ENCODE measurements at places on chromosomes 13 and 19.

DNA sequence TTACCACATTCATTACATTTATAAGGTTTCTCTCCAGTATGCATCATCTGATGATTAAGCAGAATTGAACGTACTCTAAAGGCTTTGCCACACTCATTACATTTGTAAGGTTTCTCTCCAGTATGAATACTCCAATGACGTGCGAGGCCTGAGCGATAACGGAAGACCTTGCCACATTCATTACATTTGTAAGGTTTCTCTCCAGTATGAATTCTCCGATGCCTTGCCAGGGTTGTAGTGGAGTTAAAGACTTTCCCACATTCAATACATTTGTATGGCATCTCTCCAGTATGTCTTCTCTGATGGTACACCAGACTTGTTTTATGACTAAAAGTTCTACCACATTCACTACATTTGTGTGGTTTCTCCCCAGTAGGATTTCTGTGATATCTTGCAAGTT is 16.8 kb upstream of the ZNF432 start:
- no peak for DNase-seq
- H3K4me3 ChIP-seq: no peak overlapping the region
- no peak overlapping the region for H3K27ac ChIP-seq
- H3K27me3 ChIP-seq: no peaks in the 10 kb centered on the region

GRCh38 chr19:34644991-34645461 is 31.9 kb downstream of the SCGB2B2 start:
- no peak overlapping the region for H3K4me3 ChIP-seq
- H3K27ac ChIP-seq: no peak overlapping the region
- H3K4me1 ChIP-seq: no peaks in the 10 kb centered on the region
- H3K27me3 ChIP-seq: peaks cover 7% of the 10 kb centered on the region

GRCh38 chr13:108594153-108594552 is 35.3 kb upstream of the MYO16 start:
- no peak for DNase-seq
- no peak overlapping the region for H3K4me3 ChIP-seq
- H3K36me3 ChIP-seq: no peaks in the 10 kb centered on the region

GRCh38 chr19:38939957-38940356 is 9.2 kb downstream of the MRPS12 start:
- H3K4me1 ChIP-seq: no peaks in the 10 kb centered on the region
- no peak overlapping the region for H3K27ac ChIP-seq
- H3K4me3 ChIP-seq: no peak overlapping the region
- no peaks in the 10 kb centered on the region for H3K27me3 ChIP-seq

DNA sequence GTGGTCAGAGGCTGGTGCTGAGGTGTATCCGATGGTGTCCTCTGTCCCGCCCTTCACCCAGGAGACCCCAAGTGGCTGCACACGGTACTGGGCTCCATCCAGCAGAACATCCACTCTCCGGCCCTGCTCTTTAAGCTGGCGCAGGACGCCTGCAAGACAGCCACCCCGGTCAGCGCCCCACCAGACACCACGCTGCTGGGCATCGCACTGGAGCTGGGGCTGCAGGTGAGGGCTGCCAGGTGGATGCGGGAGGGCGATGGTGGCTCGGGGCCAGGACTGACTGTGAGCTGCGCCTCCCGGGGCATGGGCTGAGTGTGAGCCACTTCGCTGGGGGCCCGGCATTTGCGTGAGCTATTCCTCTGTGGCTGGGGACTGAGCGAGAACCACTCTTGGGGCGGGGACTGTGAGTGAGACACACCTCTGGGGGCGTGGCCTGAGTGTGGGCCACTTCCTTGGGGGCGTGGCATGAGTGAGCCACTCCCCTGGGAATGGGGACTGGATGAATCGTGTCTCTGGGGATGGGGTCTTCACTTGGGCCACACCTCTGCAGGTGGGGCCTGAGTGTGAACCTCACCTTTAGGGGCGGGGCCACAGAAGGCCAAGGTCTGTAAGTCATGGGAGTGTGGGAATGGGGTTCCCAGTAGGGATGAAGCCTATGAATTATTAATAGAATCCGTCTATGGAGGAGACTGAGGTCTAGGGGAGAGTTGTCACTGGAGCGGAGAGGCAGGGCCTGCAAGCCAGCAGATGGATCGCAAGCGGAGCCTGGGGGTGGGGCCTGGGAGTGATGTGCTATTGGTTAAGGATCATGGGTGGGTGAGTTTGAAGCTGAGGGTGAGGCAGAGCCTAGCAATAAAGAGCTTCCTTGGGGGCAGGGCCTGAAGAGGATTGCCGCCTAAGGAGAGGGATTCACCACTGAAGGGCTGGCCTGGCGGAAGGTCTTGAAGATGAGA is 30.5 kb downstream of the ZSWIM4 start:
- H3K4me1 ChIP-seq: no peaks in the 10 kb centered on the region
- no peaks in the 10 kb centered on the region for H3K27me3 ChIP-seq
- DNase-seq: no peak
- H3K27ac ChIP-seq: no peak overlapping the region

DNA sequence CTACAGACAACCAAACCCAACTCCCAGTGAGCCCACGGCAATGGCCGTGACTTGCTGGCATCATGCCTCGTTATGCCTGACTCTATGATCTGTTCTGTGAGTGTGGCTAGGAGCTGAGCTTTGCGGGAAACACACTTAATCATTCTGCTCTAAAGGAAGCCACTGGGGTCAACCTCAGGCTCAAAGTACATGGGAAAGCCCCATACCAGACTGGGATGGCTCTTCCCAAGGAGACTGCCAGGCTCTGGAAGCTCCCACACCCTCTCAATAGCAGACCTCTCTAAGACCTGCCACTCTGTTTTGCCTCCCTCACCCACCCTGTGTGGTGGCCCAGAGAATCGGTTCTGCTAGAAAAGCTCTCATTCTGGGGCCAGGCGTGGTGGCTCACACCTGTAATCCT is 2.2 kb downstream of the PEPD start:
- no peak overlapping the region for H3K27ac ChIP-seq
- no peaks in the 10 kb centered on the region for H3K36me3 ChIP-seq
- H3K4me1 ChIP-seq: peaks cover 3% of the 10 kb centered on the region
- DNase-seq: no peak

GRCh38 chr13:63433546-63434150 is 2018.0 kb upstream of the PCDH20 start:
- DNase-seq: no peak
- H3K36me3 ChIP-seq: no peaks in the 10 kb centered on the region
- no peak overlapping the region for H3K4me3 ChIP-seq
- H3K4me1 ChIP-seq: no peaks in the 10 kb centered on the region
- H3K27me3 ChIP-seq: no peaks in the 10 kb centered on the region
- no peak overlapping the region for H3K27ac ChIP-seq

GRCh38 chr19:58084596-58085347 is 13.3 kb downstream of the ZSCAN18 start:
- H3K36me3 ChIP-seq: no peaks in the 10 kb centered on the region
- no peaks in the 10 kb centered on the region for H3K27me3 ChIP-seq
- no peak for DNase-seq
- no peaks in the 10 kb centered on the region for H3K4me1 ChIP-seq
- no peak overlapping the region for H3K4me3 ChIP-seq

- no peak overlapping the region for H3K27ac ChIP-seq
- no peaks in the 10 kb centered on the region for H3K4me1 ChIP-seq
- no peaks in the 10 kb centered on the region for H3K36me3 ChIP-seq
These were observed 66.4 kb downstream of the DCT start for GRCh38 chr13:94412870-94413597.

GRCh38 chr13:19362946-19363510 is 181.4 kb upstream of the TUBA3C start:
- no peaks in the 10 kb centered on the region for H3K36me3 ChIP-seq
- DNase-seq: no peak
- no peak overlapping the region for H3K27ac ChIP-seq
- H3K4me1 ChIP-seq: no peaks in the 10 kb centered on the region

DNA sequence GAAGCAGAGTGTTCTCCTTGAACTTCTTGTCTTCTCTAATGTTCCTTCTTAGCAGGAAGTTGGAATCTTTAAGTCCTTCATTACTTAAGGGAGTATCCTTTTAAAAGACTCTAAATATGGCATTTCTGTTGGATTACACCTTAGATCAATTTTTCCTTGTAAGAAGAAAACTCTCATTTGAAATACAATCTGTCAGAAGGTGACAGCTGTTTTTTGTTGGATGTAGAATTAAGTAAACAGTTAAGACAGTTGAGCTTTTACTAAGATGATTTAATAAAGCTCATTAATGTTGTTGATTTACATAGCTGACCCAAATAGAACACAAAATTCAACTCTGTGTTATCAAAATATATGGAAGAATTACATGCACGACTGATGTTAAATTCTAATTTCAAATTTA is 16.7 kb upstream of the MBNL2 start:
- H3K27ac ChIP-seq: no peak overlapping the region
- no peaks in the 10 kb centered on the region for H3K27me3 ChIP-seq
- H3K4me1 ChIP-seq: peaks cover 12% of the 10 kb centered on the region
- H3K4me3 ChIP-seq: no peak overlapping the region
- H3K36me3 ChIP-seq: no peaks in the 10 kb centered on the region

- no peaks in the 10 kb centered on the region for H3K27me3 ChIP-seq
- H3K4me3 ChIP-seq: no peak overlapping the region
- no peak for DNase-seq
- H3K36me3 ChIP-seq: no peaks in the 10 kb centered on the region
- no peak overlapping the region for H3K27ac ChIP-seq
- peaks cover 3% of the 10 kb centered on the region for H3K4me1 ChIP-seq
These were observed 136.3 kb downstream of the DCT start for GRCh38 chr13:94343243-94343585.

- no peaks in the 10 kb centered on the region for H3K4me1 ChIP-seq
- no peak for DNase-seq
- no peak overlapping the region for H3K4me3 ChIP-seq
- no peaks in the 10 kb centered on the region for H3K36me3 ChIP-seq
- H3K27ac ChIP-seq: no peak overlapping the region
- H3K27me3 ChIP-seq: no peaks in the 10 kb centered on the region
These were observed 245.9 kb downstream of the ITGBL1 start for GRCh38 chr13:101698400-101698799.

DNA sequence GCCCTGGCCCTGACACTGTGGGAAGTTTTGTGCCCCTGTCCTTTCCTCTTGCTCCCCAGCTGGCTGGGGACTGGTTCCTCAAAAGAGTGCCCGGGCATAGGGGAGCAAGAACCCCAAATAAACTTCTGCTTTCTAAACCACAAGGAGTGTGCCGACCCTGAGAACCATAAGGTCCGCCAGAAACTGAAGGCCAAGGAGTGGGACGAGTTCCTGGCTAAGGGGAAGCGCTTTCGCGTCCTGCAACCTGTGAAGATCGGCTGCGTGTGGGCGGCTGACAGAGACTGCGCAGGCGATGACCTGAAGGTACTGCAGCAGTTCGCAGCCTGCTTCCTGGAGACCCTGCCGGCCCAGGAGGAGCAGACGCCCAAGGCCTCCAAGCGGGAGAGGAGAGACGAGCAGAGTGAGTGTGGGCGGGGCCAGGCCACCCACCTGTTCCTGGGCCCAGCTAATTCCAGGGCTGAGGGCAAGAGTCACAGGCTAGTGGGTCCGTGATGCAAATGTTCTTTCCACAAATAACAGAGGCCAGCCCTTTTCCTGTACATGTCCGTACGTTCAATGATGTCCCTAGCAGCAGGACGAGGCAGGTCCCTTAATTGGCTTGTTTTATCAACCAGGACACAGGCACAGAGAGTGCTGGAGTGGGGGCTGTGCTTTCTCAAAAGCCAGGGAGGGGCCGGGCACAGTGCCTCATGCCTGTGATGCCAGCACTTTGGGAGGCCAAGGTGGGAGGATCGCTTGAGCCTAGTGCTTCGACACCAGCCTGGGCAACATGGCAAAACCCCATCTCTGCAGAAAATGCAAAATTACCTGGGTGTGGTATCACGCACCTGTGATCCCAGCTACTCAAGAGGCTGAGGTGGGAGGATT is 25.6 kb downstream of the UBXN6 start:
- DNase-seq: no peak
- H3K36me3 ChIP-seq: peaks cover 30% of the 10 kb centered on the region
- no peaks in the 10 kb centered on the region for H3K27me3 ChIP-seq
- H3K27ac ChIP-seq: no peak overlapping the region
- H3K4me3 ChIP-seq: no peak overlapping the region

- H3K27me3 ChIP-seq: no peaks in the 10 kb centered on the region
- no peak overlapping the region for H3K4me3 ChIP-seq
- H3K4me1 ChIP-seq: no peaks in the 10 kb centered on the region
- DNase-seq: no peak
- no peaks in the 10 kb centered on the region for H3K36me3 ChIP-seq
- H3K27ac ChIP-seq: no peak overlapping the region
These were observed 86.6 kb downstream of the TNFRSF19 start for GRCh38 chr13:23656637-23657371.

- H3K27ac ChIP-seq: no peak overlapping the region
- no peaks in the 10 kb centered on the region for H3K27me3 ChIP-seq
- no peak overlapping the region for H3K4me3 ChIP-seq
- H3K36me3 ChIP-seq: peaks cover 54% of the 10 kb centered on the region
- peaks cover 8% of the 10 kb centered on the region for H3K4me1 ChIP-seq
These were observed 5.1 kb downstream of the CHERP start for GRCh38 chr19:16537111-16537510.

DNA sequence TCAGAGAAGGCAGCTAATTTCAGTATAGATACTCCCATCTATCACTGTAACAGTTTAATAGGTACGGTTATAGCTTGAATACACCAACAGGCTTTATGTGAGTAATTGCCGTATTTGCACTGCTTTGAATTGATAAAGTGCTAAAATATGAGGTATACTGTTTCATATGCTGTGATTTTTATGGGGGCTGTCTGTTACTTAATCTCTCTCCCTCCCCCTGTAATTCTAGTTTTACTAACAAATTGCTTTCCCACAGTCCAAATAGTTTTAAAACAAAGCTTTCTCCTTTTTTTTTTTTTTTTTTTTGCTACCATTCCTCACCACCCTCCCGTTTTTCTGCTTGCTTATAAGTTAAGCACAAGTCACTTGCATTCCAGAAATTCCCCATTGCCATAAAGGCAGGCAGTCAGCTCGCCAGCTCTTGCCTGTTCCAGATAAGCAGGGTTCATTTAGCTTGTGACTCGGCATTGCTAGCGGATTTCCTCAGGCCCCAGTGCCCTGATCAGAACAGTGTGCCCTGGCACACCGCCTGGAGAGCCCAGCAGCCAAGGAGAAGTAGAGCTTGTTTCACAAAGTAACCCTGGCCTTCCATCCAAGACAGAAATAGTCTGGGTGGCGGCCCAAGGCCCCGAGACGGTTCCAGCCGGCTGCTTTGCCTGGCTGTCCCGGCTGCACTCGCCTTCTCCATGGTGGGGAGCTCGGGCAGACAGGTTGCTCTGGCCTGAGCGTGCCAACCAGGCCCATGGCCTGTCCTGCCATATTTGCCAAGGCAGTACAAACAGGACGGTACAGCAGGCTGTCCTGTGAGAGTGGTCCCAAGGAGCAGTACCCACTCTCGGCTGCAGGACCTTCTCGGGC is 43.5 kb upstream of the NPAS1 start:
- H3K4me3 ChIP-seq: no peak overlapping the region
- no peak overlapping the region for H3K27ac ChIP-seq
- peaks cover 51% of the 10 kb centered on the region for H3K4me1 ChIP-seq
- H3K27me3 ChIP-seq: no peaks in the 10 kb centered on the region
- H3K36me3 ChIP-seq: no peaks in the 10 kb centered on the region

GRCh38 chr19:16627193-16627927 is 644 bp downstream of the MED26 start:
- no peak for DNase-seq
- peaks cover 6% of the 10 kb centered on the region for H3K36me3 ChIP-seq
- H3K4me3 ChIP-seq: peak overlapping the region; percentile 91
- H3K27ac ChIP-seq: peak overlapping the region; percentile 28

All from T-cell (primary cell).